Neural crest cell (in vitro differentiated cells): ENCODE measurements at places on chromosomes 6 and 20. TPM values are rescaled to one million over a fixed set of nuclear protein-coding genes. Genes with fewer than 3 reads are reported as not detected.

The TPBG gene
- 21.4 and 22.5 TPM in 2 replicates for total RNA-seq

The DUSP15 gene
- total RNA-seq = 13.5 and 13.7 TPM in 2 replicates

The BPIFB4 gene
- total RNA-seq = not detected in 2 replicates

The SCGN gene
- not detected in 2 replicates for total RNA-seq
